ENCODE measurements at places on chromosomes 1 and 21.

- no peak for DNase-seq
Measured at GRCh38 chr1:25614501-25615171, 2.0 kb upstream of the MAN1C1 start.

DNA sequence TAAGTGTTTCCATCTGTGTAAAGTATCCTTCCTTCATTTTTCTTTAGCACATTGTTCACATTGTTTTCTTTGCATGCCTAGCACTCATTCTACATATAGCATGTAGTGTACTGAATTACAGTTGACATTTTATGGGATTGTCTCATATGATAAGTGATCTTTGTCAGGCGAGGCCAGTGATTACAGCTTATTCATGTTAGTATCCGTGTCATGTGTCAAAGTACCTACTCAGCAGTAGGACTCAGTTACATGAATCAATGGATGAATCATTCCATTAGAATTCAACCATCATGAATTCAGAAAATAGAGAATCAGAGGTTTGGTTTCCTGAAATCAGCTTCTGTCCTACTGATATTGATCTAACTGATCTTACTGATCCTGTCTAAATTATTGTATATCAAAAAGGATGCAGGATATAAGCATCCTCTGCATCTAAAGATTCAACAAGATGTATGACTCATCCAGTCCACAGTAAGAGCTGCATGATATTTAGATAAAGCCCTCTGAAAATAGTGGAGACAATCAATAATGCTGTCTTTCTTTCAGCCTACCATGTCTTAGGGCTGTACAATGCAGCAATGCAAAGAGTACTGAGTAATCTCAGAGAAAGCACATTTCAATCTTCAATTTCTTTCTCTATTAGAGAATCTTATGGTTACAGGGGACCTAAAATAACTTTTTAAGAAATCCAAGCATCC is 20.7 kb upstream of the HRNR start:
- no peak for DNase-seq

DNA sequence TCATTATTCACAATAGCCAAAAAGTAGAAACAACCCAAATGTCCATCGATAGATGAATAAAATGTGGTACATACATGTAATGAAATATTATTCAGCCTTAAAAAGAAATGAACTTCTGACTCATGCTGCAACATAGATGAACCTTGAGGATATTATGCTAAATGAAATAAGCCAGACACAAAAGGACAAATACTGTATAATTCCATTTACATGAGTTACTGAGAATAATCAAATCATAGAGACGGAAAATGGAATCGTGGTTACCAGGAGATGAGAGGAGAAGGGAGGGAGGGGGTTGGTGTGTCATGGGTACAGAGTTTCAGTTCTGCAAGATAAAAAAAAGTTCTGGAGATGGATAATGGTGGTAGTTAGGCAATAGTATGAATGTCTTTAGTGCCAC is 184.1 kb downstream of the PSMG1 start:
- DNase-seq: no peak

DNA sequence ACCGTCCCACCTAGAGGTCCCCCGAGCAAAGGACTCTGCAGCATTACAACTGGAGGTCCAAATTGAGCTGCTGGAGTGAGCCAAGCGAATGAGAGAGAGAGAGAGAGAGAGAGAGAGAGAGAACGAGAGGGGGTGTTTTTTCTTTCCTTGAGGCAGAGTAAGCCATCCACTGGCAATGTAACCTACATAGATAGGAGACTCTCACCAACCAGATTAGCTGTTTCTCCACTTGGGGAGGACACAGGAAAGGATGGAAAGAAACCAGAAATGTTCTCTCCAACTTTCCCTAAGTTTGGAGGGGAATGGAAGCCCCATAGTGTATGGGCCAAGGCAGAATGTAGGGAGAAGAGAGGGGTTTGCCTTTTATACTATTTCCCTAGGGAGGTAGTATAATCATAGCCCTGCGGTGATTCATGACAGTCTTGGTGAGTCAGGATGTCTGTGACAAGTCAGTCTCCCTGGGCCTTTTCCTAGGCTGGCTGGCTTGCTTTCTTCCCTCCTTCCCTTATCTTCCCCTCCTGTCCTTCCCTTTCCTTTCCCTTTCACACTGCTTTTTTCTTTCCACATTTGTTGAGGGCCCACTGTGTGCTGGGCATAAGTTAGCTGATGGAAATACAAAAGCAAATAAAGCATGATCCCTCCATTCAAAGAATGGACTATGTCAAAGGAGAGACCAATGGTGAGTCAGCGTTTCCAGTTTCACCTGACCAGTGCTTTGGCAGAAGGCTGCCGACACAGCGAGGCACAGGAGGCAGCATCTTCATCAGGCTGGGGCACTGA is 7.1 kb downstream of the FNDC7 start:
- no peak for DNase-seq

DNA sequence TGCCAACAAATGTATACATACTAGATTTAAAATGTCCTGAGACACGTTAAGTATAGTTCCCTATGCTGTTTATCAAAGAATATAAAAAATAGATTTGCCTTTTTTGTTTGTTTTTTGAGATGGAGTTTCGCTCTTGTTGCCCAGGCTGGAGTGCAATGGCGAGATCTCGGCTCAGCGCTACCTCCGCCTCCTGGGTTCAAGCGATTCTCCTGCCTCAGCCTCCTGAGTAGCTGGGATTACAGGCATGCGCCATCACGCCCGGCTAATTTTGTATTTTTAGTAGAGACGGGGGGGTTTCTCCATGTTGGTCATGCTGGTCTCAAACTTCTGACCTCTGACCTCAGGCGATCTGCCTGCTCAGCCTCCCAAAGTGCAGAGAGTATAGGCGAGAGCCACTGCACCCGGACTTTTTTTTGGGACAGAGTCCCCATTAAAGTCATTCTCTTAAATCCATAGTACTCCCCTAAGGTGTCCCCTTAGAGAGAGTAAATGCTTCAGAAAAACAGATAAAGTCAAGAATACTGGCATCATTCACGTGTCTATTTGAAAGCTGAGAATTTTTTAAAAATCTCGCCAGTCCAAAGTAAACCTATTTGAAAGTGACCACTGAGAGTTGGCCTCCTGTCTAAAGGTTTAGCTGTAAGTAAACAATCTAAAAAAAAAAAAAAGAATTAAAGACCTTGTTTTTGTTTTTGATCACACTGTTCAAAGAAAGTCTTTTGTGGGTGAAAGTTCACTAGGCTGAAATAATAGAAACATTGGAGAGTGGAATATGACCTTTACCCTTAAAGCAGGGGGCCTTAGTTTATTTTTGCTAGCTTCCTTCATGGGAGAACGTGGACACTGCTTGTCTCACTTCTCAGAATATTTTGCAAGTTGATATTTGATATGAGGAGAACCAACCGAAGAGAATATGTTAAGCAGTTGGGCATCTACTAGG is 48.0 kb upstream of the SLC16A1 start:
- DNase-seq: no peak

DNA sequence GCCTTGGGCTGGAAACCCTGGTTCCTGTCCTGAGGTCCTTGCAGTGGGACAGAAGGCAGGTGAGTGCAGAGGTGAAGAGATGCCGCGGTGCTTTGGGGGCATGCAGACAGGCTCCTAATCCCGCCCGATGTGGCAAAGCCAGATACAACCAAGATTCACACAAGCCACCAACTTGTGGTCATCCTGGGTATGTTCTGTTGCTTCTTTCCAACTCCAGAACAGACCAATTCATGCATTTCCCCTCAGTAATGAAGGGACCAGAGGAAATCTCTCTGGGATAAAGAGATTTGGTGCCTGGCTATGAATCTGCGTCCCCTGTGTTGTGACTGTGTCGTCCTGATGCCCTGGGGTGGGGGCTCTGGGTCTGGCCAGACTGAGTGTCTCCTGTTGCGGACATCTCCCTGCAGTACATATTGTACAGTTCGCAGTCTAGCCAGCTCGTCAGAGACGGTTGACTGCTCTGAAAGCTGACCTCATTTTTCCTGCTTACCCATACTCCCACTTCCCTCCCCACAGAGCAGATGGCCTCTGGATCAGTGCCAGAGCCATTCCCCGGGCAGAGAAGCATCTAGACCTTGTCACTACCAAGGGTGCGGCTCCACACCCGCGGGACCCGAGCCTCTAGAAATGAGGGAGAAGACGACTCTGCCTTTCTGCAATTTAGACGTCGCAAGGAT is 216.3 kb downstream of the KIF26B start:
- DNase-seq: no peak
